ENCODE measurements at places on chromosomes 2 and 18.

- DNase-seq, result no peak
Observed at GRCh38 chr18:12253663-12254135, 462 bp upstream of the CIDEA start.

- no peak for DNase-seq
Observed at GRCh38 chr2:148044322-148044721, 23.4 kb downstream of the MBD5 start.

DNA sequence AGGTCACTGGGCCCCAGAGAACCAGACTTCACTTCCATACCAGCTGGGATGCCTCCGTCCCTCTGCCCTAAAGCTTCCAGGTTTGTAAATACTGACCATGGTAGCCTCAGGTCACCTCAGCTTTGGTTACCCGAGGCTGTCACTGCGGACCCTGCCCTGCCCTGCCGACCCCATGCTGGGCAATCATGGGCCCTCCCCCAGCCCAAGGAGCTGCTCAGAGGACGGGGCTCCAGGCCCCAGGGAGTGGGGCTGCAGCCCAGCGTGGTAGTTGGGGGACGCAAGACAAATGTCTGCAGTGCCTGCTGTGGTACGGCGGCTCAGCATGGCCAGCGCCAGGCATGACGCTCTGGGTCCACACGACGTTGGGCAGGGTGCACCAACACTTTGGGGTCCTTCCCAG is 25.3 kb downstream of the RAMP1 start:
- no peak for DNase-seq

- no peak for DNase-seq
Observed at GRCh38 chr2:63000801-63001200, 49.8 kb upstream of the OTX1 start.

- DNase-seq, result no peak
Observed at GRCh38 chr2:105870858-105871257, 126.1 kb downstream of the NCK2 start.

- DNase-seq, result no peak
Observed at GRCh38 chr2:240905176-240905781, 857 bp upstream of the CROCC2 start.

GRCh38 chr2:9760069-9760901 is 83.0 kb upstream of the TAF1B start:
- no peak for DNase-seq

- peak; percentile 80 for DNase-seq
Observed at GRCh38 chr18:45384137-45384961, 230.9 kb upstream of the SLC14A2 start.

DNA sequence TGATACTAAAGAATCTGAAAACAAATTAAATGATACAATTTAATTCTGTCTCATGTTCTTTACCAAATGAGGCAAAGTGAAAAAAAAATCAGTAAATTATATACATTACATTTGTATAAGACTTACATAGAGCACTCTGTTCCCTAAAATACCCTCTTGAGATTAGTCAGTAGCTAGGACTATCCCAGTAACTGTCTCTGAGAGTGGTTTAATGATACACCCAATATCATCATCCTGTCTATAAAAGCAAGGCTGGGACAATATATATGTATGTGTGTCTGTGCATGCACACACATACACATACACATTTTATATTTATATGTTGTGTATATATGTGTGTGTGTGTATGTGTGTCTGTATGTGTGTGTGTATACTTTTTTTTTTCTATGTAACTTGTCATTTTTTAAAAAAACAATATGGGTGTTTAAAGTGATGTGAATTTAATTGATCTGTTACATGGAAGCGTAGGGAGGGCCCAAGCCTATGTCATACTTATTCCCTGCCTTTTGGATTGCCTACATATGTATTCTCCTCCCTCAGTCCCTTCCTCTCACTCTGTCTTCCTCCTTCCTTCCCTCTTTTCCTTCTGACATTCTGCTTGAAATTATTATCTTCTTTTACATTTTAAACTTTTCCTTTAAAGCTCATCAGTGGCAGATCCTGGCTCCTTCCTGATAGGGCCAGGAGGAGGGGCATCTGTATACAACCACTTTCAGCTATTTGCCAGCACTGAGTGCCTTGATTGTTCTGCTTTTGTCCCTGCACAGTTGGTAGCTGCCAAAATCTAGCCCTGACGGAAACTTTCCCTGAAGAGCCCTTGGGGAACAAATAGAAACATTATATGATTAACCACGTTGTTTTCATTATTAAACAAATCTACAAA is 6.8 kb downstream of the ASXL3 start:
- DNase-seq, result peak; percentile 76

GRCh38 chr18:79510731-79511241 is 115.1 kb downstream of the NFATC1 start:
- no peak for DNase-seq

GRCh38 chr2:3954261-3954660 is 250.9 kb downstream of the DCDC2C start:
- no peak for DNase-seq

DNA sequence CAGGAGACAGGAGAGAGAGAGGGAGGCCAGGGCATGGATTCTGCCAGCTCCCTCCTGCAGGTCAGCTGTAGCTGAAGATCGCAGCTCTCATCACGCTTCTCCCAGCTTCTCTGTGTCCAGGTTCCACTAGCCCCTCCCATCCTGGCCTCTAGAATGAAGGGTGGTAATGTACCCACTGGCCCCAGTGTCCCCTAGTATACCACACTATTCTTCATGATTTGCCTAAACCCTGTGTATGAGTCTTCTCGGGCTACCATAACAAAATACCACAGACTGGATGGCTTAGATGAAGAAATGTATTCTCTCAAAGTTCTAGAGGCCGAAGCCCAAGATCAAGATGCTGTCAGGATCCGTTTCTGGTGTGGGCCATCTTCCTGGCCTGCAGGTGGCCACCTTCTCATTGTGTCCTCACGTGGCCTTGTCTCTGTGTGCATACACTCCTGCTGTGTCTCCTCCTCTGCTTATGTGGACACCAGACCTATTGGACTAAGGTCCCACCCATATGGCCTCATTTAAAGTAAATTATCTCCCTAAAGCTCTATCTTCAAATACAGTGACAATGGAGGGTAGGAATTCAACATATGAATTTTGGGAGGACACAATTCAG is 77.3 kb downstream of the TNFRSF11A start:
- no peak for DNase-seq

DNA sequence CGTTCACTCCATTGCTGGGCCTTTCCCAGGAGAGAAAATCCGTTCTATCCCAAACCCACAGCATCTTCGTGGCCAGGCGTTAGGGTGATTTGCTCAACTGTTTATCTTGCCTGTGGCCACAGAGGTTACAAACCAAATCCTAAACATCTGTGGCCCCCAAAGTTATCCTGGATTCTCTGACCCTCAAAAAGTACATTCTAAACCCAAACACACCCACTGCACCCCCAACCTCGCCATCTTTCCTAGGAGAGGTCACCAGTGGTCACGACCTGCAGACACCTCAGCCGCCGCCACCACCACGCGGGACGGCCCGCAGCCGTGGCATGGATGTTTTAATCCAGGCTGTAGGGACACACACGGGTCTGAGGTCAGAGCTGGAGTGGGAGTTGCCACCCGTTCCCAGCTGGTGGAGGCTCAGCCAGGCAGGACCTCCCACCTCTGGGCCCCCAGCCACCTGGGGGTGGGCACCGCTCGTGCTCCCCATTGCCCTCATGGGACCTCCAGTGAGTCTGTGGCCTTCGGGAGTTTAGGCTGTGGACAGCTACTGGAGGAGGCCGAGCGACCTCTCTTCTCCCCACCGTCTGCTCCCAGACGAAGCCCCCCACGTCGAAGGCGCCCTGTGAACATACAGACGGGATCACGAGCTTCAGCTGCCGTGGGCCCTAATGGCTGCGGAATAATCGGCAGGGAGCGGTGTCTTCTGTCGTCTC is 72.0 kb downstream of the KCNG2 start:
- DNase-seq, result no peak

DNA sequence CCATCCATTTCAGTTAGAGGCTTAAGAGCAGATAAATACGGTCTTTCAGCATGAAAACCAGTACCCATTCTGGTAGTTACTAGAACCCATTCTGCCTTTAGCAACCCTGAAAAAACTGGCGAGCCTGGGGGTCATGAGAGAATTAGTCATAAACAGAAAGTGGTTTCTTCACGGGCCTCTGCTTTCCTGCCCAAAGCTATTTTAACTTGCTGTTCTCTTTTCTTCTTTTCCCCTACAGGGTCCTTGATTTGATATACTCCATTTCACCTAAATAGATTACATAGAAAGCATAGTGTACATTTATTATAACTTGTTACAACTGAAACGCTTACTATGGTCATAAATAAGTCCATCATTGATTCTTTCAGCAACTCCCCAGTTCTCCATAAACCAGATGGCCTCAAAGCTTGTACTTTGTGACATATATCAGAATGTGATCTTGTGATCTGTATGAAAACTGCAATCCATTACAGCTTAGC is 48.3 kb downstream of the WDFY1 start:
- DNase-seq, result no peak

GRCh38 chr2:241198381-241199279 is 10.2 kb downstream of the ANO7 start:
- DNase-seq, result no peak

DNA sequence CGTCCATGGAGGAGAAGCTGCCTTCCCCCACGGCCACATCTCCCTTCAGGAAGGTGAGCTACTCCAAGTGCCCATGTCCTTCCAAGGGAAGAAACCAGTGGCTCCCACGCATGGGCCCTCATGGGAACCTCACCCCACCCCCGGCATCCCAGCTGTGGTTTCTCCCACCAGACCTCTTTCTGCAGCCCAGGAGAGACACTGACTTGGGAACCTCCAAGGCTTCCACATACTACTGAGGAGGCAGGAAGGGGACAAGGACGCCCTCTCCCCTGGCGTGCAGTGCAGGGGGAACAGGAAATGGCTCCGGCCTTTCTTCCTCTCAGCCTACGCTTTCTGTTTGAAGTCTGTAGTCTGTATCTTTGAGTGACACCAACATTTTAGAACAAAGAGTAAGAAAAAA is 104.5 kb upstream of the EPC2 start:
- no peak for DNase-seq

- no peak for DNase-seq
Observed at GRCh38 chr18:32259553-32259952, 69.7 kb downstream of the MEP1B start.

- no peak for DNase-seq
Observed at GRCh38 chr2:46329803-46330775, 32.9 kb downstream of the EPAS1 start.
